ENCODE measurements at places on chromosomes 7 and 10. TPM values are rescaled to one million over a fixed set of nuclear protein-coding genes. Genes with fewer than 3 reads are reported as not detected.

DNA sequence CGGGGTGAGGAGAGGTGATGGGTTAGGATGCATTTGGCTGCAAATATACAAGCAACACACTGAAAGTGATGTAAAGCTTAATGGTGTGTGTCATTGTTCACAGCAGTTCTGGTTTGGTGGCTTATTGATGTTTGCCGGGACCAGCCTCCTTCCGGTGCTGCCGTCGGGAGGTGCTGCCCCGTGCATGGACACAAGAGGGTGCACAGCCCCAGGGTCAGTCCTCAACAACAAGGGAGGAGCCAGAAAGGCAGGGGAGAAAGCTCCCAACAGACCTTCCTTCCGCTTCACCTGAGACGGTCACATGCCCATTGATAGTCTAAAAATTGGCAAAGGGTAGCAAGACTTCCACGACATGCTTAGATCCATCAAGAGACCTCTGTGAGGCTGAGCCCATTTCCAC lies 9.5 kb downstream of the RNF32 start:
- DNase-seq, result no peak

DNA sequence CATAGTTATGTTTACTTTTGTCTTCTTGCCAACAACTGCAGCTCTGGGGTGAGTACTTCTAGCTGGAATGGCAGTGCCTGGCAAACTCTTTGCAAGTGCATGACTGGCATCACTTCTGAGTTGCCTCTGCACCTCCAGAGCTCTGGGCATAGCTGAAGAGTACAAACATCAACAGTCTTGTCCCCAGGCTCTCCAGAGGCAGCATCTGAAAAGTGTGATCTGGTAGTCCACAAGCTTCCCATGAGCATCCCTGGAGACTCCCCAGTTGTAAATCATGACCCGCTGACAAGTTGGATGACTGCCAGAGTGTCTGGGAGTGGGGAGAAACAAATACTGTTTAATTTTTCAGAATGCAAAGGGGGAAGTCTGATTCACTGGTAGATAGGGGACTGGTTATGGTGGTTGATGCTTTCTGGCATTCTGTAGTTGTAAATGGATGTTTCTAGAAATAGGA lies 138.9 kb upstream of the CDK13 start:
- DNase-seq, result no peak

DNA sequence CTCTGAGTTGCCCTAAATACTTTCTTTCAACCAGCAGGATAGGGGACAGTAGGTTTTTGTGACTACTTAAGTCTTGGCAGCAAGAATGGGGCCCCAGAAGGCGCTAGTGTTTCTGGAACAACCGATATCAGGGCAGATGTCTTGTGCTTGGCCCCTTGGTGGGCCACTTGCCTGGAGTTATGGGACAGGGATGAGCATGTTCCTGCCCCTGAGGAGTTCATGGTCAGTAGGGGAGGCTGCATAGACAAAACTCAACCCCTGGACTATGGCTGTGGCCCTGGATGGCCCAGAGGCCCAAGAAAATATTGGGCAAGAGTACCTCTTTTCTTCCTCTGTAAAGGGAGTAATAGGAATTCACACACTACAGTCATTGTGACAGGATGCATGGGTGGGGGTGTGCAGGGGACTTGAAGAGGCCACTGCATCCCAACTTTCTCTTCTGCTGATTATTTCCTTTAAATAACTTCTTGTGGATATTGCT lies 57.7 kb upstream of the IGFBP3 start:
- no peak for DNase-seq

- DNase-seq, result no peak
Observed at GRCh38 chr10:124378881-124379471, 39.7 kb downstream of the OAT start.

DNA sequence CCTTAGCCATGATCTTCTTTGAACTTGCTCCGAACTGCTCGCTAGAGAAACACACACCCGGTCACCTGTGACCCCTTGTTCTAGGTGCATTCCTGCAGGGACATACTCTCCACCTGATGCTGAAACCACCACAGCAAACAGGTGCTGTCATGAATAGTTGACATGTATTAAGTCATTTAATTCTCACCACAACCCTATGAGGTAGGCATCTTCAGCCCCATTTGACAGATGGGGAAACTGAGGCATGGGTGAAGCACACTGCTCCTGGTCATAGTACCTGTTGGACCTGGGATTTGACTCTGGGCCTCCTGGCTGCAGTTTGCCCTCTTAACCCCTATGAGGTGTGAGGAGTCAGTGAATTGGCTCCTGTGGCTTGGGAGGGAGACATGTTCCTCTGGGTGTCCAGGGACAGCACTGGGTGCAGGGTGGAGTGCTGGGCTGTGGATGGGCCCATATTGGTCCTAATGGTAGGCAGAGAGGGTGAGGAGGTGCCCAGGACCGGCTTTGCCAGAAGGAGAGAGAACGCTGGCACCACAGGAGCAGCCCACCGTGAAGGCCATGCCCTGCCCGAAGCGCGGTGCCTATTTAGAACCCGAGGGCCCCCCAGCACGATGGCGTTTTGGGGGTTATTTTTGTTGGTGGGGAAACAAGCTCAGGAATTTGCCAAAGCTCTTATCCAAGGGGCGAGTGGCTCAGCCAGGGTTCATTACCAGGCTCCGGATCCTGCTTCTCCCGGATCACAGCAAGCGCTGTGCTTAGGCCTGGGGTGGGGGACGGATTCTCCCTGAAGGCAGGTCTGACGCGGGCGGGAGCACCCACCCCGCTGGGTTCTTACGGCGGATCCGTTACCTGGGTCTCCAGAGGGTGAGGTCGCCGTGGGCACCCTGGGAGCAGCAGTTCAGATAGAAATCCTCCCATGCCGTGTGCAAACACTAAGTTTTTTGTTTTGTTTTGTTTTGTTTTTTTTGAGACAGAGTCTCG lies 52.3 kb downstream of the GLRX3 start:
- DNase-seq, result no peak

GRCh38 chr7:134104166-134104565 lies 23.0 kb upstream of the LRGUK start:
- no peak for DNase-seq

- DNase-seq, result no peak
Observed at GRCh38 chr7:141133646-141134045, 59.8 kb downstream of the TMEM178B start.

The TFR2 gene
- polyA plus RNA-seq, result 0.81 TPM

The TSPAN14 gene
- 65.1 TPM for polyA plus RNA-seq

The CFAP43 gene
- polyA plus RNA-seq, result 0.19 TPM

GRCh38 chr7:42453931-42454361 lies 216.9 kb upstream of the GLI3 start:
- DNase-seq, result peak; percentile 47
